Naive thymus-derived CD8-positive, alpha-beta T cell (primary cell): ENCODE measurements at places on chromosomes 11 and 22.
A peak's percentile ranks its signal among the peaks of the same experiment; 100 is the strongest.

- H3K36me3 ChIP-seq: no peaks in the 10 kb centered on the region
- H3K4me3 ChIP-seq: peak overlapping the region; percentile 96
- peak overlapping the region; percentile 100 for H3K27ac ChIP-seq
Observed at GRCh38 chr11:33258631-33259205, 1.5 kb downstream of the HIPK3 start.

DNA sequence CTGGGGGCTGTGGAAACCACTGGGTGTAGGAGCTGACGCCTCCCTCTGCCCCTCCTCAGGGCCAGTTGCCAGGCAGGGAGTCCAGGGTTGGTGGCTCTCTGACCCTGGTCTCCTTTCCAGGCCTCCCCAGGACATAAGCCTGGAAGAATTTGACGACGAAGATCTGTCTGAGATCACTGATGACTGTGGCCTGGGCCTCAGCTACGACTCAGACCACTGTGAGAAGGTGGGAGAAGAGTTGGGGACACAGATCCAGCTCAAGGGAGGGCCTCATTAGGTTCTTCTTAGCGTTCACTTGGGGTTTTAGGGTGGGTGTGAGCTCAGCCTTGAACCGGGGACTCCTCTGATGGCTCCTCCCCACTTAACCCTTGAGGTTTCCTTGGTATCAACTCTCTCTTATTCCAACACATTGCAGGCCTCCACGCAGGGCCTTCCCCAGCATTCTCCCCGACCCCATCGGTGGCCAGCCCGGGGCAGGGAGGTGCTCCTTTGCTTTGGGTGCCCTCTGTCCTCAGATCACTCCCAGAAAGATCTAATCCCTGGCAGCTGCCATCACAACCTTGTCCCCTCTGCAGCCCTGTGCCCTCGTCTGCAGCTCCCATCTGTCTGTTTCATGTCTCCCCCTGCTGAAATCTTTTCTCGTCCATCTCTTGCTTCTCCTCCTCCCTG, 1.2 kb downstream of the MAPK8IP2 start:
- peaks cover 12% of the 10 kb centered on the region for H3K36me3 ChIP-seq
- H3K4me3 ChIP-seq: peak overlapping the region; percentile 76
- no peak for DNase-seq
- H3K27me3 ChIP-seq: peaks cover 47% of the 10 kb centered on the region
- H3K27ac ChIP-seq: no peak overlapping the region
- peaks cover 16% of the 10 kb centered on the region for H3K4me1 ChIP-seq

- peaks cover 15% of the 10 kb centered on the region for H3K4me1 ChIP-seq
- peak; percentile 42 for DNase-seq
- H3K27me3 ChIP-seq: no peaks in the 10 kb centered on the region
- peak overlapping the region; percentile 83 for H3K27ac ChIP-seq
Observed at GRCh38 chr22:31347251-31348008, 1.3 kb upstream of the PATZ1 start.

DNA sequence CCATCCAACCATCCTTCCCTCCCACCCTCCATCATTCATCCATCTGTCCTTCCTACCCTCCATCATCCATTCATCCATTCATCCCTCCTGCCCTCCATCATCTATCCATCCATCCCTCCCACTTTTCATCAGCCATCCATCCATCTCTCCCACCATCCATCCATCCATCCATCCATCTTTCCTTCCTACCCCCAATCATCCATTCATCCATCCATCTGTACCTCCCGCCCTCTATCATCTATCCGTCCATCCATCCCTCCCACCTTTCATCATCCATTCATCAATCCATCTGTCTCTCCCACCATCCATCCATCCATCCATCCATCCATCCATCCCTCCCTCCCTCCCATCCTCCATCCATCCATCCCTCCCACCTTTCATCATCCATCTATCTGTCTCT, 968.8 kb downstream of the BRD1 start:
- H3K36me3 ChIP-seq: no peaks in the 10 kb centered on the region
- DNase-seq: no peak
- no peak overlapping the region for H3K4me3 ChIP-seq
- H3K27me3 ChIP-seq: peaks cover 43% of the 10 kb centered on the region

- peaks cover 24% of the 10 kb centered on the region for H3K36me3 ChIP-seq
- no peak for DNase-seq
- no peak overlapping the region for H3K4me3 ChIP-seq
Observed at GRCh38 chr11:66061268-66061667, 8.8 kb upstream of the PACS1 start.

- peak overlapping the region; percentile 24 for H3K27ac ChIP-seq
- peaks cover 21% of the 10 kb centered on the region for H3K27me3 ChIP-seq
- no peak overlapping the region for H3K4me3 ChIP-seq
- DNase-seq: no peak
Observed at GRCh38 chr11:45331839-45332238, 45.7 kb upstream of the SYT13 start.

GRCh38 chr11:61793829-61794204, 1.1 kb downstream of the FEN1 start:
- peak overlapping the region; percentile 91 for H3K4me3 ChIP-seq
- no peaks in the 10 kb centered on the region for H3K27me3 ChIP-seq
- no peak for DNase-seq

DNA sequence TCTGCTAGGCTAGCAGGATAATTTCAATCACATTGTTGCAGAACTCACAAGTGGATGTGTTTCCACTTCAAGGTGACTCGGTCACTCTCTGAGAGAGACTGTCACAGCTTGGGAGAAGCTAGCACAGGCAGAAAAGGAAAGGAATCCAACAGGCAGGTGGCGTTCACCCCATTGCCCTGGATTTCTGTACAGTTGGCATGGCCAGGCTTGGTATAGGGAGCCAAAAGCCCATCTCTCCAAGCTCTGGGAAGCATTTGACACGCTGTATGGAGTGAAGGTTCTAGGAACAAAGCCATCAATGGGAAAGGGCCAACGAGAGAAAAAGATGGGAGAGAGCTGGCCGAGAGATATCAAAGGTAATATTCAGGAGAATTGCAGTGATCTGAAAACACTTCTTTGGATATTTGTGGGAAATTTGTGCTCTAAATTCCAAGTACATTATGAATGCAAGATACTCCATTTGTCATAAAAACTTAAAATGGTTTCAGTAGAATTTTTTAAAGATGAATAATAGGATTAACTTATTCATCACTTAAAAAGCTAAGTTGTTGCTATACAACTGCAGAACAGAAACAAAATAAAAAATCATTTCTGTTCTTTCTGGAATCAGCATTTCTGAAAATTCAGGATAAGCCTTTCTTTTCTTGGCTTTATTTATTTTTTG, 223.5 kb upstream of the NTM start:
- H3K4me3 ChIP-seq: no peak overlapping the region
- H3K27ac ChIP-seq: no peak overlapping the region
- DNase-seq: no peak
- no peaks in the 10 kb centered on the region for H3K36me3 ChIP-seq
- no peaks in the 10 kb centered on the region for H3K4me1 ChIP-seq
- H3K27me3 ChIP-seq: no peaks in the 10 kb centered on the region

GRCh38 chr11:113994077-113994954, 19.4 kb downstream of the HTR3A start:
- peaks cover 7% of the 10 kb centered on the region for H3K27me3 ChIP-seq
- H3K4me3 ChIP-seq: no peak overlapping the region
- H3K4me1 ChIP-seq: peaks cover 6% of the 10 kb centered on the region
- DNase-seq: no peak
- H3K27ac ChIP-seq: peak overlapping the region; percentile 25

- H3K4me3 ChIP-seq: no peak overlapping the region
- H3K4me1 ChIP-seq: peaks cover 28% of the 10 kb centered on the region
- H3K27ac ChIP-seq: no peak overlapping the region
- H3K27me3 ChIP-seq: no peaks in the 10 kb centered on the region
- DNase-seq: no peak
- peaks cover 34% of the 10 kb centered on the region for H3K36me3 ChIP-seq
Observed at GRCh38 chr22:41808400-41808799, 7.9 kb downstream of the CCDC134 start.

DNA sequence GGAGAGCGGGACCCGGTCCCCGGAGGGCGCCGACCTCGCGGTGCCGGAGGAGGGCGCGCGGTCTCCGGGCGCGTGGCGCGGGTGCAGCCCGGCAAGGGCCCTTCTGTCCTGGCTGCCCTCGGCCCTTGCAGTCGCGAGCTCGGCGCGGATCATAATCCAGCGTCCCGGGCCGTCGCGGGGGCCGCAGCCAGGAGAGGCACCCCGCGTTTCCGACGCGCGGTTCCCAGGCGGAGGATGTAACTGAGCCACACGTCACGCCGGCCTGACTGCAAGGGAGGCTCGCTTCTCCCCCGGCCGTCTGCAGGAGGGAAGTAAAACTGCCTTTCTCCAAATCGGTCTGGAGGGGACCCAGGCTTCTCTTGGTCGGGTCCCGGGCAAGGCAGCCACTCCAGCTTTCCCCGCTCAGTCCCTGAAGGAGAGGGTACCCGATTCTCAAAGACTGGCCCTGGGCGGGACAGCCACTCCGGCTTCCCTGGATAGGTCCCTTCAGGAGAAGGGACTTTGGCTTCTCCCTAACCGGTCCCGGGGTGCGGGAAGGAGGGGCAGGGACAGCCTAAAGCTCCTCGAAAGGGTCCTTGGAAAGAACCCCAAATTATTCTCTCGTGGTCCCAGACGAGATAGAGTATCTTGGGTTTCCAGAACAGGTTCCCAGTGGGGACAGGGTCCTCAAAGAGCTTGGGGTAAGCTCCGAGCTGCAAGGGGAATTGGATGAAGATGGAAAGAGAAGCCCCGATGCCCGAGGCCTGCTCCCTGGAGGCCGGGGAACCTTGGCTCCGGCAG, 836 bp downstream of the SPON1 start:
- H3K4me3 ChIP-seq: peak overlapping the region; percentile 73
- DNase-seq: peak; percentile 24
- H3K27ac ChIP-seq: no peak overlapping the region

GRCh38 chr11:69493931-69494821, 12.7 kb downstream of the LINC01488 start:
- H3K4me1 ChIP-seq: no peaks in the 10 kb centered on the region
- peaks cover 51% of the 10 kb centered on the region for H3K27me3 ChIP-seq
- DNase-seq: no peak
- no peak overlapping the region for H3K4me3 ChIP-seq

- peaks cover 5% of the 10 kb centered on the region for H3K36me3 ChIP-seq
- no peak for DNase-seq
- H3K4me3 ChIP-seq: peak overlapping the region; percentile 50
- peaks cover 88% of the 10 kb centered on the region for H3K4me1 ChIP-seq
Observed at GRCh38 chr11:3959015-3959902, 103.8 kb downstream of the STIM1 start.

GRCh38 chr11:689625-690024, 5.4 kb downstream of the DEAF1 start:
- peak overlapping the region; percentile 19 for H3K27ac ChIP-seq
- peaks cover 36% of the 10 kb centered on the region for H3K4me1 ChIP-seq
- H3K27me3 ChIP-seq: no peaks in the 10 kb centered on the region
- H3K4me3 ChIP-seq: no peak overlapping the region

- H3K36me3 ChIP-seq: no peaks in the 10 kb centered on the region
- H3K4me3 ChIP-seq: no peak overlapping the region
- H3K27ac ChIP-seq: no peak overlapping the region
- H3K4me1 ChIP-seq: no peaks in the 10 kb centered on the region
Observed at GRCh38 chr11:79273781-79274180, 167.0 kb downstream of the TENM4 start.

- peaks cover 4% of the 10 kb centered on the region for H3K4me1 ChIP-seq
- H3K27me3 ChIP-seq: no peaks in the 10 kb centered on the region
- H3K27ac ChIP-seq: no peak overlapping the region
- no peak for DNase-seq
- H3K4me3 ChIP-seq: no peak overlapping the region
Observed at GRCh38 chr22:20224256-20224626, 43.9 kb downstream of the RTN4R start.
